A549 treated with DMSO at 1 μM for 4 hours (cell line): ENCODE measurements at places on chromosomes 7 and 10. TPM values are rescaled to one million over a fixed set of nuclear protein-coding genes. Genes with fewer than 3 reads are reported as not detected.

Gene STAG3
- 0.08 to 0.27 TPM (median 0.14 TPM) in 4 of 5 replicates, not detected in the other for total RNA-seq

Gene PHF14
- 18.5 to 27.9 TPM (median 24.0 TPM) in 5 replicates for total RNA-seq

Gene NKX1-2
- 0.03 to 0.04 TPM in 2 of 5 replicates, not detected in the others for total RNA-seq

Gene ZNHIT1
- 74.0 to 96.8 TPM (median 90.4 TPM) in 5 replicates for total RNA-seq

Gene DNAAF5
- total RNA-seq, result 36.2 to 54.6 TPM (median 45.3 TPM) in 5 replicates

Gene GOLGA7B
- total RNA-seq, result 4.2 to 5.5 TPM (median 5.1 TPM) in 5 replicates

Gene PLXNA4
- total RNA-seq, result 1.3 to 2.3 TPM (median 2.0 TPM) in 5 replicates

Gene IDI2
- total RNA-seq, result 0.06 to 0.17 TPM in 2 of 5 replicates, not detected in the others

Gene STK31
- total RNA-seq, result 0.31 to 0.51 TPM (median 0.43 TPM) in 5 replicates

Gene CRHR2
- not detected in 5 replicates for total RNA-seq

Gene SPOCK2
- total RNA-seq, result 0.19 to 0.52 TPM (median 0.37 TPM) in 5 replicates

Gene GPR26
- not detected in 5 replicates for total RNA-seq

Gene ICA1
- 0.63 to 1.2 TPM (median 0.76 TPM) in 5 replicates for total RNA-seq

Gene ANKRD26
- 2.1 to 3.8 TPM (median 3.3 TPM) in 5 replicates for total RNA-seq
